WERI-Rb-1 (cell line): ENCODE measurements at places on chromosomes 3 and 15.

- DNase-seq: no peak
These were observed 14.6 kb downstream of the PLSCR5 start for GRCh38 chr3:146590521-146590920.

- DNase-seq: no peak
These were observed 469.8 kb downstream of the ZPLD1 start for GRCh38 chr3:102904629-102905028.

GRCh38 chr3:126828306-126828705 is 124.3 kb downstream of the CHCHD6 start:
- no peak for DNase-seq

GRCh38 chr3:119703820-119704531 is 1.2 kb downstream of the CFAP91 start:
- no peak for DNase-seq

DNA sequence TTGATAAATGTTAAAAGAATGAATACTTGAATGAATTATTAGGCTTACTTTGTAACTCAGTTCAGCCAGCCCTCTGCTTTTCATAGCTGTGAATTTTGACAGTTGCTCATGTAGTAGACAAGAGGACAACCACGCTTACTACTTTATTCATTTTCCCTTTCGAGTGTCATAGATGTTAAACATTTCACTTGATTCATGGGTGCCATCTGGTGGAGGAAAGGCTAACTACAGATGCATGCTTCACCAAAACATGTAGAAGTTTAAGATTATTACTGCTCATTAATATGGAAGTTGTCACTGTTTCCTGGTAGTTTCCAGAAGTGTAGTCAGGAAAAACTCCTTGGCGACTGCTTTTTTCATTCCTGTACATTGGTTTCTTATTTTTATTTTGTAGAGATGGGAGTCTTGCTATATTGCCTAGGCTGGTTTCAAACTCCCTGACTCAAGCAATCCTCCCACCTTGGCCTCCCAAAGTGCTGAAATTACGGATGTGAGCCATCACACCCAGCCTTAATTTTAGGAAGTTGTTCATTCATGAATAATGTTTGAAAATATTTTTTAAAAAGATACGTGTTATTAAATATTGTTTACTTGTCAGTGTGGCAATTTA is 163.2 kb downstream of the B3GALNT1 start:
- peak; percentile 62 for DNase-seq

- DNase-seq: peak; percentile 29
These were observed 42.5 kb downstream of the MUC20 start for GRCh38 chr3:195763076-195763830.

- DNase-seq: no peak
These were observed 571.6 kb upstream of the NR2F2 start for GRCh38 chr15:95758851-95759250.

DNA sequence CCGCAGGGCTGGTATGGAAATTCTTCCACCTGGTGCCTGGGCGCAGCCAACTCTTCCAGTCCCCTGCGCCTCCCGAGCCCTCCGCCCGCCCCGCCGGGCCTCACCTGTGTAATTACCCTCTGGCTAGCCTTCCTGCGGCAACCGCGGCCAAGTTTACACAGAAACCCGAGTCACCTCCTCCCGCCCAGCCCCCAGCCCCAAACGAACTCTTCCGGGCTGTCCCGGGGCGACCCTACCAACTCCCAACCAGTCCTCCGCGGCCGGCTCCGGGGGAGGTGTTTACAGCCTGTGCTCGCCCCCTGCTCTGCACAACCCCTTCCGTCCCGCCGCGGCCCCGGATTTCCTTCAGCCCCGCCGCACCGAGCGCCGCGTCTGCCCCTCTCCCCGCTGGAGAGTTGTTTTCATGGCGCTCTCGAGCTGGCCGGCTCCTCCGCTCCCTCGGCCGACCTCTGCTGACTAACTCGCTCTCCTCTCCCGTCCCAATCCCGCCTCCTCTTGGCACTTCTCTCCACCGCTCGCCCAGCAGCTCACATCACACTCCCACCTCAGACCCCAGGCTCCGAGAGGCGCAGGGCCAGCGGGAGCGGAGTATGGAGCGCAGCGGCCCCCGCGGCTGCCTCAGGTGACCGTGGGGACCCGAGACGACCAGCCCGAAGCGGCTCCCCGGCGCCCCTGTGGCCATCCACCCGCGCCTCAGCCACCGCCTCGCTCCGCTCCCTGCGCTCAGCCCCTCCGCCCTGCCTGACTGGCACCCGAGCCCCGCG is 538 bp downstream of the ATOSA start:
- DNase-seq: peak; percentile 76

DNA sequence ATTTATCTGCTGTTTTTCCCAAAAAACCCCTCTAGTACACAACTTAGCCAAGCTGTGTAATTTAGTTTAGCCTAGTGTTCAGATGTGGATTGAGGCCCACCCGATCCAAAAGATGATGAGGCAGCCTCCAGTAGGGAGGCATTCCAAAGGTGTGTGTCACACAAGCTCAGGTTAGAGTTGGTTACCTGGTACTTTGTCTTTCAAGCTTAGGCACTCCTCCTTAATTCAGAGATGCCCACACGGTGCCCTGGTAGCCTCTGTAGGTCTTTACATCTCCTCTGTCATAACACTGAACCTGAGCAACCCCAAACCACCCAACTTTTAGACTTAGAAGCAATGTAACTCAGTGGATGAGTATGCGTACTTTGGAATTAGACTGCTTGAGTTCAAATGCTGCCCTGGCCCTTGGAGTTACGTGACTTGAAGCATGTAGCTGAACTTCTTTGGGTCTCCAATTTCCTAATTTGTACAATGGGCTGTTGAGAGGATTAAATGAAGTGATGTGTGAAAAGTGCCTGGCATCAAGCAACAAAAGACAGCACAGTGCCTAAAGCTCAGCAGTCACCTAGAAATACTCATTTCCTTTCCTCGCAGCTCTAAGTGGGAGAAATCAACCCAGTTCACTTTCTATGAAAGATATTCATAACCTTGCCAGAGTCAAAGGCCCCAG is 284.6 kb upstream of the RARB start:
- no peak for DNase-seq

DNA sequence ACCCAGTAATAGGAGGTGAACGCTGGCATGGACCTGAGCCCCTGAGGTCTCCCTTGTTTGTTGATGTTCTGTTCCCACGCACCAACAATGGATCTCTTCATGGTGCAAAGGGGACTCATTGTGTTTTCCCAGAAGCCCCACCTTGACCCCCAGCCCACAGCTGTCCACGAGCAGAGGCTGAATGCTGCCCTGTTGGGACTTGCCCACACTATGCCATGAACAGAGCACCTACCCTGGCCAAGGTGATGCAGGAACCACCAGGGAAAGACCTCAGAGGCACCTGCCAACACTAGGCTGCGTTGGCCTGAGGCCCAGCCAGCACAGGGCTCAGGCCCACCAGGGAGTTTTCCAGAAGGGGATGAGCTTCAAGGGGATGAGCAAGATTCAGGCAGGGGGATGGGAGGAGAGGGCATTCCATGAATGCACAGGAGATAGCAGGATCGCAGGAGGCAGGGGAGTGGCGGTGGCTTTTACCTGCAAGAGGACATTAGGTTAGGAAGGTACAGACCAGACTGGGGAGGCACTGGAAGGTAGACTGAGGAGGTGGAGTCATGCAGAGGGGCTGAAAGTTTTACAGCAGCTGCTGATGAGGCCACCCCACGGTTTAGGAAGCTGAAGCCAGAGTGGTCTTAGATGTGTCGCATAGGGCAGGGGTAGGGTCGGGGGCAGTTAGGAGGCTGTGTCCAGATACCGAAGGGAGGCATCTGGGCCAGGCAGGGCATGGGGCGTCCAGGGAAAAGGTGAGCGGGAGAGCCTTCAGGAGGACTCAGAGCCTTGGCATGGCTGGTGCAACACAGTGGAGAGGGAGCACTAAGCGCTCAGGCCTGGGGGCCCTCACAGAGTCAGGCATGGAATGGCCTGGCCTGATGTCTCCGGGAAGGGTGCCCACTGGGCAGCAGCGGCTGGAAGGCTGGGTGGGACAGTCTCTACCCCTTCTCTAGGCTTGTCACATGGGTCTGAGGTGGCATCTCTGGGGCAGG is 4.0 kb upstream of the PHGR1 start:
- DNase-seq: no peak

DNA sequence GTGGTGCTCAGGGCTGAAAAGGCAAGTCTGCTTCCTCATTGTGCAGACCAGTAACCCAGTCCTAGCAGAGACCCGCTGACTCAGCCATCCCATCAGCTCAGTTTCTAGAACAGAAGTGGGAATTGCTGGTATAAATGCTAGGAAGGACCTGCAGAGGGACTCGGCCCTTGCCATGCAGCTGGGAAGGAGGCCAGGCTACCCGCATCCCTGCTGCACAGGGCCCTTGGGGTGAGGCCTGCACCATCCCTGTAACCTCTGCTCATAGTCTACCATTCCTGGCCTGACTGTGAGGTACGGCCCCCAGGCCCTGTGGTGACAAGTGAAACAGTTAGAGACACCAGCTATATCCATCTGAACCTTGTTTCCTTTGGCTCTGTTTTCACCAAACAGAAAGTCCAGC is 23.5 kb downstream of the RAB6B start:
- DNase-seq: no peak

GRCh38 chr3:12986986-12987385 is 86.2 kb downstream of the IQSEC1 start:
- peak; percentile 97 for DNase-seq

DNA sequence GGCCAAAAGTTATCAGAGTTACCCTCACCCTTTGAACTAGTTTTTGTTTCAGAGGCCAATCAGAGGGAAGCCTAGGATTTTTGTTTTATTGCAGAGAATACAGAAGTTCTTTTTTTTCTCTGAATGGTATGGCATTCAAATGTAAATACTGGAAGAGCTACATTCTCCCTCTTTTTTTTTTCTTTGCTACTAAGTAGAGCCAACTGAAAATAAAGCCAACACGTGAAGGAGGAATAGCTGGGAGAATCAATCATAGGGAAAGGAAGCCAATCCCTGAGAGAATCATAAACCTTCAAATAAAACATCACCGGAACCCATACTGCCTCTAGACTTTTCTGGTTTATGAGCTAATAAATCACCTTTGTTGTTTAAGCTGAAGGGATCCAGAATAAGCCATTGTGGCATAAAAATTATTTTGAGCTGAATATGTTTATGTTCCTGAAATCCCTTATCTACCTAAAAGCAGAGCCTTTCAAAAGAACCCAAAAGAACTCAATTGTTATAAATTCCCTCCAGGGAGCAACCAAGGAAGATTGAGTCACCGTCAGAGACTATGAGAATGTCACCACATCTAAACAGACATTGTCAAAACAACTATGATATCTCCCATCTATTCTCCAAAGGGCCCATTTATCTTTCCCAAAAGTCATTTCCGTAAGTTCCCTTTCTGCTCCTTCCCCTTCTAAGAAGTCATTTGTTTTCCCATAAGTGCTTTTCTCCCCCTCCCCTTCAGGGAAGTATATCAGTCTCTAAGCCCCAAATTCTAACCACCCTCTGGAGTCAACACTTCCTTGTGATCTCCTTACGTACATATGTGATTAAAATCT is 3.8 kb upstream of the ZNF280D start:
- no peak for DNase-seq

GRCh38 chr15:85625856-85626255 is 168.9 kb downstream of the KLHL25 start:
- no peak for DNase-seq

DNA sequence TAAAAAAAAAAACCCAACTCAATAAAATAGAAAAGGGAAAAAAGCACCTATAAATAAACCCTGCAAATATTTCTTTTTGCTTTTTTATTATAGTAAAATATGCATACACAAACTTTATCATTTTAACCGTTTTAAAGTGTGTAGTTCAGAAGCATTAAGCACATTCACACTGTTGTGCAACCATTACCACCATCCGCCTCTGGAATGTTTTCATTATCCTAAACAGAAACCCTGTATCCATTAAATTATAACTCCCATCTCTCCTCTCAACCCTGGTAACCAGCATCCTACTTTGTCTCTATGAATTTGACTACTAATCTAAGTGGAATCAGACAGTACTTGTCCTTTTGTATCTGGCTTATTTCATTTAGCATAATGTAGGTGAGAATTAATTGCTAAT is 15.0 kb downstream of the CDCP1 start:
- no peak for DNase-seq

DNA sequence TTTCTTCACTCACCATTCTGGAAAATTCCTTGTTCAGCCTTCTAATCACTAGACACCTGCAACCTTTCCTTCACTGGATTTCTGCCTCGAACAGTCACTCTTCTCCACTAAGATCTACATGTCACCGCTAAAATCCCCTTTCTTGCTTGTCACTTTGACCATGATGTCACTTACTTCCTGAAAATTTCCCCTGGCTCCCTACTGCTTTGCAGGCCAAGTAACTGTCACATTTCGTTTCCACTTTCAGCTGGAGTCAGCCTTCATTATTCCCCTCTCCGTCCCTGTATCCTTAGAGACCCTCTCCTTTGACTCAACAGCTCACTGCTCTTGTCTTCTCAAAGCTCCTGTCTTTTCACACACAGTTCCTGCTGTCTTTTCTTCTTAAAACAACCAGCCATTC is 15.9 kb downstream of the CHL1 start:
- DNase-seq: no peak
